Esophagus muscularis mucosa (tissue), 4 donors: ENCODE measurements at places on chromosomes 6 and 20. TPM values are rescaled to one million over a fixed set of nuclear protein-coding genes. Genes with fewer than 3 reads are reported as not detected.

- no peak for DNase-seq
Measured at GRCh38 chr6:131023834-131024504, 39.1 kb downstream of the EPB41L2 start.

DNA sequence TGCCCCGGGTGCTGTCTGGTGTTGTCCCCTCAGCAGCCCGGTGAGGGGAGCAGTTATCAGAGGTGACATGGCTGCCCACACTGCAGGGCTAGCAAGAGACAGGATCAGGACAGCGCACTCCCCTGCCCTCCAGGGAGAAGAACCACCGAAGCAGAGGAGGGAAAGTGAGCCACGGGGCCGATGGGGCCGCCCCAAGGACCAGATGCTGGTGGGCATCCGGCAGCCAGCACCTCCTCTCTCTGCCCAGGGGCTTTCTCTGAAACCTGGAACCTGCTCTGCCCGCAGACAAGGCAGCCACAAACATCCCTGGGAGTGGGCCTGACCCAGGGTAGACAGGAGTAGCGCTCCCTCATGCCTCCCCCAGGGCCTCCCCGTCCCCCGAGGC, 163.0 kb upstream of the CST7 start:
- DNase-seq: no peak

GRCh38 chr6:106253731-106254130, 71.8 kb downstream of the ATG5 start:
- DNase-seq: no peak

ADAM33 gene
- total RNA-seq: 79.7 TPM

- DNase-seq: no peak
Measured at GRCh38 chr6:109238396-109238795, 143.1 kb downstream of the CEP57L1 start.

- DNase-seq: no peak
Measured at GRCh38 chr20:50034567-50035180, 51.9 kb downstream of the SNAI1 start.

DNA sequence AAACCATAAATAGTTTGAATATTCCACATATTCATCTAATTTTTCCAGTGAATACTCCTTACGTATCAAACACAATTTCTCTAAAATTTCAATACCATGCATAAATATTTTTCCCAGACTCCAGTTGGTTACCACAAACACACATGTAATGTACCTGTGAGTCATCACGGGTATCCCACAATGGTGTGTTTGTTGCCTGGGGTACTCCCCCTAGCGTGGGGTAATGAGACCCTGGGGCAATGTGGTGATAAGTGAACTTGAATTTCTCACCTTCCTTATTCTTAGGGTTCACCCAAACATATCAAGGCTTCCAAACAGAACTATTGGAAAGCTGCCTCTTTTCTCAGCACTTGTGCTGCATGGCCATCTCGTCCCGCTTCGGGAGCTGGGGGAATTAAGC, 51.0 kb downstream of the STX7 start:
- DNase-seq: no peak

- DNase-seq: no peak
Measured at GRCh38 chr20:34022839-34023234, 29.1 kb downstream of the RALY start.

CCM2L gene
- total RNA-seq: 11.3 TPM

TMEM244 gene
- total RNA-seq: not detected

DNA sequence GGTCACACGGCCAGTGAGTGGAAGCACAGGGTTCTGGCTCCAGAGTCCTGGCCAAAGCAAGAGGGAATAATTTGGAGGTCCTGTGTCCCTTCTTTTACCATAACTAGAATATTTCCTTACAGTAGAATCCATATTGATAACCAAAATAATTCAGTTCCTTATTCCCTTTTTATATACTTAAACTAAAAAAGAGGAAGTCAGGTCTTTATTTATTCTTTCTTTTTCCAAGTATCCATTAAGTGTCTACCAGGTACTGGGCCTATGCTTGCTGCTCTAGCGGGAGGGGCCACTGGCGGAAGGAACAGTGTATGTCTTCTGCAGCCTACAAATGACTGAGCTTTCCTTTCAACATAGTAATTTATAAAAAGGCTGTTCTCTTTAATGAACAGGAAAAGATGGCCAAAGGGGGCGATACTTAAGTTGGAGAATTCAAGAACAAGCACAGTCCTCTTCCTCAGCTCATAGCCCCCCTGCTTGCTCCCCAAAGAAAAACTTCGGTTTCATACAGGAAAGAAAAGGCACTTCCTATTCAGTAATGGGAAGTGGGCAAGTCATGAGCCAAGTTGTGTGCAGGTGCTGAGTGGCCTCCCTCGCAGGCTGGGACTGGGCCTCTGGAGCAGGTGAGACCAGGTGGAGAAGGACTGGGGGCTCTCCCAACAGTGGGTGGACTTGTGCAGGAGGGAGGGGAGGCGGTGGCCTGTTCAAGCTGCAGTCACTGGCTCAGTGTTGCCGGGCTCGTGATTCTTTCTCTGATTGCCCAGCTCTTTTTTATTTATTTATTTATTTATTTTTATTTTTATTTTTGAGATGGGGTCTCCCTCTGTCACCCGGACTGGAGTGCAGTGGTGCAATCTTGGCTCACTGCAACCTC, 110.9 kb downstream of the ARMC2 start:
- DNase-seq: no peak

PMEPA1 gene
- total RNA-seq: 10.4 TPM

- no peak for DNase-seq
Measured at GRCh38 chr6:121479486-121480098, 44.1 kb downstream of the GJA1 start.
